ENCODE measurements at places on chromosomes 2 and 18. TPM values are rescaled to one million over a fixed set of nuclear protein-coding genes. Genes with fewer than 3 reads are reported as not detected.

TEKT4 gene
- not detected for total RNA-seq

DNA sequence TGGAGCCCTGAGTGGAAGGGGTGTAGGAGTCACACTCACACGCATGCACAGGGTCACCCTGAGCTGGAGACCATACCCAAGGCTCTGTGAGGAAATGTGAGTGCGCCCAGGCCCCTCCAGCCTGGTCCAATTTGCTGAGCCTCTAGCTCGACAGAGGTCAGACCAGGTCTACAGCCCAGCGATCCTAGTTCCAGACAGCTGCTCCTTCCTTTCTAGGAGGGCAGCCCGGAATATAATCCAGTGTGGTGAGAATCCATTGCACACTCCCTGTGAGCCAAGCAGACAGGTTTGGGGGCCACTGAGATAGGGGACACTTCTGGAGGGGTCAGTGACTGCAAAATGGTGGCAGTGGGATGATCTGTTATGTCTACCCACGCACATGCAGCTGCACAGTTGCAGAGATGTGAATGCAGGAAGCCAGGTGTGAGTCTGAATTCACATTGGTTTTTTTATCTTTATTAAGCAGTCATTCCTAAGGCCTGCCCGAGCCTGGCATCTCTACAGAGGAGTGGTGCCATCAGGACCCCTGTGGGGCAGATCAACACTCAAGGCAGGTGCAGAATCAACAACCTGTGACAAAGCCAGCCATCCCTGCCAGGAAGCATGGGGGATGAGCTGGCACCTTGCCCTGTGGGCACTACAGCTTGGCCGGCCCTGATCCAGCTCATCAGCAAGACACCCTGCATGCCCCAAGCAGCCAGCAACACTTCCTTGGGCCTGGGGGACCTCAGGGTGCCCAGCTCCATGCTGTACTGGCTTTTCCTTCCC lies at the start of gene GPR148:
GPR148 (plus strand) TSS at position 522 of the 768 bp plus-strand sequence; CDS start at position 604, 82 bp downstream.
- DNase-seq: no peak

TEX44 gene
- not detected for total RNA-seq

TM4SF20 gene
- total RNA-seq: not detected

DPP10 gene
- total RNA-seq: 7.4 TPM
